Stimulated activated CD8-positive, alpha-beta memory T cell treated with anti-CD3 and anti-CD28 coated beads, Interleukin-2, amount 100 ng/mL, for 48 hours (primary cell): ENCODE measurements at places on chromosomes 12 and 14.
A peak's percentile ranks its signal among the peaks of the same experiment; 100 is the strongest.

DNA sequence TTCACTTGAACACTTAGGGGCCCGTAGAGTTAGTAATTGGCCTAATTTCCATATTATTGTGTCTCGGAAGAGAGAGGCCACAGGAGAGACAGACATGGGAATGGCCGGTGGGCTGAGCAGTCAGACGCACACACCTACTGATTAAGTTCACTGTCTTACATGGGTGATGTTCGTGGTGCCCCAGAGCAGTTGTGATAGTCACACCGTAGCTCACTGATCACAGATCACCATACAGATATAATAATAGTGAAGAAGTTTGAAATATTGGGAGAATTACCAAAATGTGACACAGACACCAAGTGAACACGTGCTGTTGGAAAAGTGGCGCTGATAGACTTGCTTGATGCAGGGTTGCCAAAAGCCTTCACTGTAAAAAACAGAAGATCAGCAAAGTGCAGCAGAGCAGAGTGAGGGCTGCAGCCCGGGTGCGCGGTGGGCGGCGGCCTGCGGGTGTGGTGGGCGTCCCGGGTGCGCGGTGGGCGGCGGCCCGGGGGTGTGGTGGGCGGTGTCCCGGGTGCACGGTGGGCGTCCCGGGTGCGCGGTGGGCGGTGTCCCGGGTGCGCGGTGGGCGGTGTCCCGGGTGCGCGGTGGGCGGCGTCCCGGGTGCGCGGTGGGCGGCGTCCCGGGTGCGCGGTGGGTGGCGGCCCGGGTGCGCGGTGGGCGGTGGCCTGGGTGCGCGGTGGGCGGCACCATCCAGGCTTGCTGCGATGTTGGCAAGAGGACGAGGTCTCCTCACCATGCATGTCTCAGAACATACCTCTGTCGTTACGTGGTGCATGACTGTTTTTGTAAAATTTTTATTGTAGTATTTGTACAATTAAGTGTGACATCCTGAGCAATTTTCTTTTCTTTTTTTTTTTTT, 34.3 kb upstream of the TEX22 start:
- peak; percentile 22 for DNase-seq

DNA sequence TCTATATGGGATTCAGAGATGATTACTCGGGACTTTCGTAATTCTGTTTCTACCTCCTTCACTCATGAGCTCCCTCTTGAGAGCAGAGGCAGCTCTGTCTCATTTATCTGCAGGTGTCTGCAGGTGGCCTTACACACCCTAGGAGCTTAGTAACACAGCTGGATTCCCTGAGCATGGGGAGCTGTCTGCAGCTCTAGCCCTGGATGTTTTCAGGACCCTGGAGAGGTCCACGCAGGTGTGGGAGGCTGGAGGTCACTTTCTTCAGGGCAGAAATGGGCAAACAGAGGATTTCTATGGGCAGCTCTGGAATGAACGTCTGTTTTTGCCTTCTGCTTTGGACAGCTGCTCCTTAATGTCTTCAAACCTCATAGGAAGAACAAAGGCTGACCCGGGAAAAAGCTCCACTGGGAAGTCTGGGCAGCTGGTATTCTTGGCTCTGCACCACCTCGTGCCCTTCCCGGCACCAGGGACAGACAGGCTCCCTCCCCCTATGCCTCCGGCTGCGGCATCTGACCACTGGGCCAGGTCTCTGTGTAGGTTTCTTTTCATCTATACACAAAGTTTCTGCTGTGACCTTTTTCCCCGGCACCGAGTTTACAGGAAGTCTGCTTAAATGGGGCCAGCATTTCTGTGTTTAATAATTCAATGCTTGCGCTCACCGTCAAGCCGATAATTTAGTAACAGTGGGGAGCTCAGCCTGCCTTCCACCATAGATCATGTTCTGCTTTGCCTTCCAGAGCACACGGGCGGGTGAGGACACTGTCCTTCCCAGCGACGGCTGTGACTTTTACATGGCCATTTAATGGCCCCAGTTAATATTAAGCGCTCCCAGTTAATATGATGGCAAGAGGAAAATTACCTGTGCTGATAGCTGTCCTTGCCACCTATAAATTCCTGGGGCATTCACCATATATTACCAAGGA, 320.2 kb upstream of the SFSWAP start:
- no peak for DNase-seq

GRCh38 chr14:24071144-24071697, at the start of gene CPNE6:
CPNE6 (plus strand) TSS chr14:24071562; CDS start chr14:24072937, 1,375 bp downstream.
- DNase-seq: peak; percentile 46

DNA sequence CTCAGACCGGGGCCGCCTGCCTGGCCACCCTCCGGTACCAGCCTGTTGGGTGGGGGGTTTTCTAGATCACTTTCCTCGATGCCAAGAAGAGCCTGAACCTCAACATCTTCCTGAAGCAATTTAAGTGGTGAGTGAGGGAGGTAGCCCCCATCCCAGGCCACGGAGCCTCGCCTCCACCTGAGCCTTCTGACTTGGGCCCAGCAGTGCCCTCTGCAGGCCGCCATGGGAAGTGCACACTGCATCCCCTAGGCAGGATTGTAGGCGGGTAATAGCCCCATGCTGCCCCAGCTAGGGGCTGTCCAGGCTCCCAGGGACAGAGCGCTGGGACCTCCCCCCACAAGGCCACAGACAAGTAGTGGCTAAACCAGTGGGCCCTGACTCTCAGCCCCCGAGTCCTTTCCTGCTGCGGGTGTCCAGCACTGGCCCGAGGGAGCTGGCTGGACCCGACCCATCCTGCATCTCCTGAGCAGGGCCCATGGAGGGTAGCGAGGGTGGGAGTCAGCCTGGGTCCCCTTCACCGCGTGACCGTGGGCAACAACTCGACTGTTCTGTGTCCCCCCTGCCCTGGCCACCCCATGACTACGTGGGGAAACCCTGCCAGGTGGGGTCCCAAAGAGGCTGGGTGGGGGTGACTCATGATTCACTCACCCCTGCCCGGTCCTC, 15.3 kb upstream of the ADSS1 start:
- peak; percentile 57 for DNase-seq

GRCh38 chr14:85239791-85240190, 290.2 kb upstream of the FLRT2 start:
- no peak for DNase-seq
